ENCODE measurements at places on chromosomes 5 and 9.

- DNase-seq, result no peak
These were observed 224.1 kb downstream of the CACNA1B start for GRCh38 chr9:138101444-138102234.

DNA sequence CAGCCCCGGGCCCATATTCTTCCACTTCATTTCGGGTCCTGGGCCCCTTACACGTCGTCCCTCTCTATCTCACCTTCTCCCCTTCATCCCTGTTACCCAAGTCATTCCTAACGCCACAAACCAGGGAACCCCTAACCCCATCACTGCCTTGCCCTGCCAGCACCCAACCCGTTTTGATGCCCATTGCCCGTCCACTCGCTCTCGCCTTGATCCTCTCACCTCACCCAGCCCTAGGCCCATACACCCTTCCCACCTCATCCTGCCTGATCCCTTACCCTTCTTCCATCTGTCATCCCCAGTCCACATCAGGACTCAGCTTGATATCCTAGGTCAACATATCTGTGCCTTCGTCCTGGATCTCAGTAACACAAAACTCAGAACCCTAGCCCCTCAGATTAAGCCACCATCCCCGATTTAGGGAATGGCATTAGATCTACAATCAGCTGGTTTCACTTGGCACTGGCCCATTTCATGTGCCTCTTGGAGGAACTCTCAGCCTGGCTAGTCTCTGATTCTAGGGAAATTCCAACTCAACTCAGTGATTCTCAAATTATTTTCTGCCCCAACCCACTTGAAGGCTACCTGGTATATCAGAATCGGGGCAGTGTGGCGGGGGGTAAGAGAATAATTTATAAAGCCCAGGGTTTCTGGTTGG lies 489 bp downstream of the CHMP5 start:
- no peak for DNase-seq

DNA sequence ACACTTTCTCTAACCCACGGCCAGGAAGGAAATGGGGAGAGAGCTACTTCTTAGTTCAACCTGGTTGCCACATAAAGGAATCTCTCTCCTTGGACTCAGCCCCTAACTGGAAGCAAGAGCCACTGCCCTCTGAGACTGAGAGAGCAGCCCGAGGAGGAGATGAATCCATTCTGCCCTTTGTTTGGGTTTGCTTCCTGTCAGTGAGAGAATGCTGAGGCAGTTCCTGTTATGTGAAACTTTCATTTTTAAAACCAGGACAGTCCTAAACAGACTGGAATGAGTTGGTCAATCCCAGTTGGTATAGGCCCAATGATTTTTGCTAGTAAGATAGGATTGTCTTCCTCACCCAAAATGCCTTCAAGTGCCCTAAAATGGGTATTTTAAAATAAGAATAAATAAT lies 205.1 kb downstream of the NTRK2 start:
- DNase-seq, result no peak

DNA sequence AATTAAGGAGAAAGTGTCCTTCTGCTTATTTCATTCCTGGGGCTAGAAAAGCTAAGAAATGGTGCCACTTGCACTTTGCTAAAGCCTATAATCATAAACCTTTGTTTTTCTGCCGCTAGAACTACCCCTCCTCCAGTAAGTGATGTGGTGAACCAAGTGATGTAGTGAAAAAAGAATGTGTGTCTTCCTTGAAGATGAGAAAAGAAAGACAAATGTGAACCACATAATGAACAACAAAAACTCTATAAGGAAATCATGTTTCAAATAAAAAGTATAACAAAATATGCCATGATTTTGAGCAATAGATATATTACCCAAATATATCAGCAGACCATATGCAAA lies 179.0 kb upstream of the SGCD start:
- DNase-seq, result no peak

- no peak for DNase-seq
These were observed 396.0 kb downstream of the MLLT3 start for GRCh38 chr9:20226345-20226744.

GRCh38 chr9:85872463-85872862 lies 68.5 kb upstream of the NAA35 start:
- DNase-seq, result no peak

DNA sequence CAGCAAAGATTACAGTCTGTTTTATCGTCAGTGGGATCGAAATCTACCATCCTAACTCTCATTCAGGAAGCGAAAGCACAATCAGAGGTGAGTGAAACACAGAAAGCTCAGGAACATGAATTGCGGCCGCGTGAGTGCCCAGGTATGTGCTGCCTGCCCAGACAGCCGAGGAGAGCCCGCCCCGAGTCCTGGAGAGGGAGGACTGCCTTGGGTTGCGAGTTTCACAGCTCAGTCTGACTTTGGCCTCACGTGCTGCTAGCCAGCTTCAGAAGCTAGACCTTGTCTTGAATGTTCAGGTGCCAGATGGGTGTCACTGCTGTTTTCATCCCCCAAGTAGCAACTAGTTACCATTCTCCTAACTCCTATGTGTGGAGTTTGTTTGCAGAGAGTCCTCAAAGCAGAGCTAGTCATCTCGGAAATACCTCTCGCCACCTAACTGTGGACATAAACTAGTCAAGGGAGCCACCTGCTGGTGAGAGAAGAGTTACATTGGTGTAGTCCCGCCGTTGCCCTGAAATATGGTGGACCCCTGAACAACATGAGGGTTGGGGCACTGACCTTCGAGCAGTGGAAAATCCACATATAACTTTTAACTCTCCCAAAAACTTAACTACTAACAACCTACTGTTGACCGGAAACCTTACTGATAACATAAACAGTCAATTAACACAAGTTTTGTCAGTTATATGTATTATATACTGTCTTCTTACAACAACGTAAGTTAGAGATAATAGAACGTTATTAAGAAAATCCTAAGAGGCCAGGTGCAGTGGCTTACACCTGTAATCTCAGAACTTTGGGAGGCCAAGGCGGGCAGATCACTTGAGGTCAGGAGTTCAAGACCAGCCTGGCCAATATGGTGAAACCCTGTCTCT lies 80.9 kb downstream of the GOLPH3 start:
- DNase-seq, result peak; percentile 84

- DNase-seq, result no peak
These were observed 15.3 kb downstream of the GCNT4 start for GRCh38 chr5:75037106-75037505.

GRCh38 chr9:132809677-132810271 lies 68.3 kb downstream of the AK8 start:
- no peak for DNase-seq

- DNase-seq, result peak; percentile 7
These were observed 1.5 kb downstream of the AFF4 start for GRCh38 chr5:132961887-132962286.

GRCh38 chr9:16147726-16148125 lies 594.9 kb downstream of the CCDC171 start:
- no peak for DNase-seq

GRCh38 chr9:69633716-69634115 lies 38.5 kb downstream of the APBA1 start:
- no peak for DNase-seq

DNA sequence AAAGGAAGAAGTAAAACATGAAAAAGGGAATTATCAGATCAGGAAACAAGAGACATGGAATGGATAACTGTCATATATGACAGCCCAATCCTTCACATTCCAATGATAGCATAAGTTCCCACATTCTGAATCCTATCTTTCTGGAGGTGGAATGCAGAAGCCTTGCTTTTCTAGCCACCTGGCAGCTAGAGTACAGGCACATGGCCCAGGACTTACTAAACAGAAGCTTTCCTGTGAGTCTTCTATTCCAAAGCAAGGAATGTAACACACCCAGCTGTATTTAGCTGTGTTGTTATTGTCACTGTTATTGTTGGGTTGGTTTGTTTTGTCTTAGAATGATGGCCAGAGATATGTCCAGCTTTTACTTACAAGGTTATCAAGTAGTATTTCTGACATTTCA lies 780.5 kb upstream of the ZNF608 start:
- DNase-seq, result no peak

DNA sequence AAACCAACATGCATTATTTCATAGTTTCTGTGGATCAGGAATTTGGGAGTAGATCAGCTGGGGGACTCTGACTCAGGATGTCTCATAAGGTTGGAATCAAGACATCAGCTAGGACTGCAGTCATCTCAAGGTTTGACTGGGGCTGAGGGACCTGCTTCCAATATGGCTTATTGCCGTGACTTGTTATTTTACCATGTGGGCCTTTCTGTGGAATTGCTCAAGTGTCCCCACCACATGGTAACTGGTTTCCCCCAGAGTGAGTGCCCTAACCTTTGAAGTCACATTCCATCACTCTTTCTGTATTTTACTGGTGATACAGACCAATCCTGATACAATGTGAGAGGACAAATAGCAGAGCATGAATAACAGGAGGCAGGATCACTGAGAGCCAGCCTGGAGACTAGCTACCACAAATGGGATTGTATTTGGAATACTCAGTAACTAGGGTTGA lies 70.2 kb upstream of the ELL2 start:
- DNase-seq, result no peak

DNA sequence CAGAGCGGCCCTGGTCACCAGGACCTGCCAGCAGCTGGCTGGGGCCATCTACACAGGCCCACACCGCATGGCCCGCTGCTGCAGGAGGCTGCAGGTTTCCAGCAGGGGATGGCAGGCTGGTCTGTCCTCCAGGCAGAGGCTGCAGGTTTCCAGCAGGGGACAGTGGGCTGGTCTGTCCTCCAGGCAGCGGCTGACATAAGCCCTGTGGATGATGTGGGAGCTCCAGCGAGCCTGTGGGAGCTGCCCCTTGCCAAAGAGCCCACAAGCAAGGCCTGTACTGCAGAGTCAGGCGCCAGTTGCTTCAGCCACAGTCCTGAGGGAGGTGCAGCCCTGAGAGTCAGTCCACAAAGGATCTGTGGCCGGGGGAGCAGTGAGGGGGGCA lies 18.5 kb downstream of the TPPP start:
- DNase-seq, result no peak

GRCh38 chr5:174317256-174317894 lies 271.9 kb downstream of the NSG2 start:
- DNase-seq, result peak; percentile 30

- DNase-seq, result no peak
These were observed 136.7 kb downstream of the BOD1 start for GRCh38 chr5:173479711-173480110.

- DNase-seq, result no peak
These were observed 93.9 kb downstream of the GRIA1 start for GRCh38 chr5:153584126-153584959.

- no peak for DNase-seq
These were observed at the start of gene OLFM1 for GRCh38 chr9:135087489-135087792. Gene OLFM1 (plus strand): TSS chr9:135087668. CDS start chr9:135087990, 322 bp downstream.

DNA sequence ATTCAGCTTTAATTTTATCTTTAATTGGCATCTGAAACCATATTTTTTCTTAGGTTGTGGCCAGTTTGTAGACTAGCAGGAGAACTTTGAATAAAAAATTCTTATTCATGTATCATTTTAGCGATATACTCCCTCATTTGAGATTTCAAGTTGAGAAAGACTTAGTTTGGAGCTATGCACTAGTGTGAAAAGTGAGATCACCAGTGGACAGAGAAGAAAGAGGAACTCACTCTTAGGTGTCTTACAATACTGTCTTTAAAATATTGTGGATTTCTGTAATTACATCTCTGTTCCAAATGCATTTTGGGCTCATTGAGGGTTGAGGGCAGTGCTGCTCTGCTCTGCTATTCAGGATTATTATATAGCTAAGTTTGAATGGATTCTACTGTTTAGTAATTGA lies 54.7 kb downstream of the NAA35 start:
- DNase-seq, result no peak

GRCh38 chr9:105496826-105497225 lies 49.0 kb downstream of the FSD1L start:
- no peak for DNase-seq

- DNase-seq, result no peak
These were observed 1087.9 kb upstream of the NUDT12 start for GRCh38 chr5:104650313-104651055.

GRCh38 chr5:102955488-102955887 lies 164.4 kb downstream of the GIN1 start:
- DNase-seq, result no peak

DNA sequence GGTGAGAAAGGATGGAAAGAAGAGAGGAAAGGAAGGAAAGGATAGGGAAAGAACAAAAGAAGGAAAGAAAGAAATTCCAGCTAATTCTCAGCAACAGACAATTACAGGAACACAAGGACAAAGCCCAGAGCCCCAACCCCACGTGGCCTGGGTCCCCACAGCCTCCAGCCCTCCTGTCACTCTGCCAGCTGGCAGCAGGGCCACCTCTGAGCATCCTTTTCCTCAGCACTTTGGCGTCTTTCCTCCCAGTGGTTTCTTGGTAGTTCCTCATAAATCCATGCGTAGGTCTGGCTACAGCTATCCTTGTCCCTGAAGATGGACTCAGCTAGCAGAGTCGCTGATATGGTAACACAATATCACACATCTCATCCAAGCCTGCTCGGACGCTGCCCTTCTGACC lies 28.3 kb downstream of the ADAMTS2 start:
- DNase-seq, result no peak

GRCh38 chr9:34267660-34268059 lies 61.4 kb downstream of the KIF24 start:
- DNase-seq, result peak; percentile 59

GRCh38 chr5:116157902-116158301 lies 73.1 kb downstream of the COMMD10 start:
- no peak for DNase-seq

GRCh38 chr5:150285114-150285513 lies 4.5 kb downstream of the CAMK2A start:
- no peak for DNase-seq

DNA sequence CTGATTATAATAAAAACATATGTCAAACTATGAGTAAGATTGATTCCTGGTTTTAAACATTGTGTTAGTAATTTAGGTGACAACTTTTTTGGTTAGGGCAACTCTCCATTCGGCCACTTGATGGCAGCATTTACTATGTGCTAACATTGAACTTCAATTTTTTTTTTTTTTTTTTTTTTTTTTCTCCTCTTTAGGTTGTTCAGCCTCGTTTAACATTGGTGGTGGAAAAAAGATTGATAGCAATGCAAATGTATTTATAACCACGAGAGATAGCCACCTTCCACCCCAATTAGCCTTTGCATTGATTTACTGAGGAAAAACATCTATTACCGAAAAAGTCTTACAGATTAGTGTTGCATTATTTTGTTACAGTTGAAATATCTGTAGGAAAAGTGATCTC lies 159.1 kb downstream of the CSNK1G3 start:
- peak; percentile 65 for DNase-seq

DNA sequence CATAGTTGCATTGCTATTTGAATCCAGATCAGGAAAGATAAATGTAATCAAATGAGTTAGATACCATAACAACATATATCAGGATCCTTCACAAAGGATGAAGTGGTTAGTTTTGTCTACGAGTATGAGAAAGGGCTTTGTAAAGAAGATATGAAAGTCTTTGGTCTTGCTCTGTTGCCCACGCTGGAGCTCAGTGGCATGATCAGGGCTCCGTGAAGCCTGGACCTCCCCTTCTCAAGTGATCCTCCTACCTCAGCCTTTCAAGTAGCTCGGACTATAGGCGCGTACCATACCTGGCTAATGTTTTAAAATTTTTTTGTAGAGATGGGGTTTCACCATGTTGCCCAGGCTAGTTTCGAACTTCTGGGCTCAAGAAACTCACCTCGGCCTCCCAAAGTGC lies 1.8 kb downstream of the SMC5 start:
- DNase-seq, result peak; percentile 4

- DNase-seq, result peak; percentile 67
These were observed 600 bp downstream of the ENC1 start for GRCh38 chr5:74639807-74640449.

- no peak for DNase-seq
These were observed 85.0 kb upstream of the COL5A1 start for GRCh38 chr9:134556531-134557068.

- no peak for DNase-seq
These were observed 175.6 kb upstream of the CCNG1 start for GRCh38 chr5:163261647-163262269.
